ENCODE measurements at places on chromosomes 12 and 14. TPM values are rescaled to one million over a fixed set of nuclear protein-coding genes. Genes with fewer than 3 reads are reported as not detected.

LRP1 gene
- 2.3 TPM for total RNA-seq

MGP gene
- total RNA-seq: not detected

- DNase-seq: no peak
Measured at GRCh38 chr14:88359500-88359899, 26.0 kb upstream of the SPATA7 start.

DNA sequence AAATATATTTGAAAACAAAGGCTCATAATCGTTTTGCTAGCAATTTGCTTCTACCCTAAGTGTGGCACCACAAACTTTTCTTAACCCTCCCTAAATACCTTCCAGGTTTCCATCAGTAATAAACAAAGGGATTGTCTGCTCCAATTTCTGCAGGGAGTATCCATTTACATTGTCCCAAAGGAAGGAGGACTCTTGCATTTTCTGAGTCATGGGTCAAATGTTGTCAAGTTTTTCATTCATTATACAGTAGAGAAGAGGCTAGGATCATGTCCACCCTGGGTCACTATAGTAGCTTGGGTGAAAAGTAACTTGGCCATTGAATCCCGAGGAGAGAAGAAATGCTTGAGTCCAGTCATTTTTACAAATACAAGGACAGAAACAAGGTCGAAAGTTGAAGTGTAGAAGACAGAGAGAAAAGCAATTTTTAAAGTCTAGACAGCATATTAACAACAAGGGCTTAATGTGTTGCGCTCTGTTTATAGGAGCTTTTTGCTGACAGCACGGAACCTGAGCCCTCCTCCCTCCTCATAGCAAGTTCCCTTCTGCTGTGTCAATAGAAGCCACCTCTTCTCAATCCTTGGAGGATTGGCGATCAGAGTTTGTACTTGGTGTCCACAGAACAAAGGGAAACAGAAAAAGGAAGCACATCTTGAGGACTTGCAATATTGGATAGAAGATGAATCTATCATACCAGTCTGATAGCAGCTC lies 53.1 kb downstream of the TMEM30B start:
- DNase-seq: no peak

GRCh38 chr12:40216516-40217288 lies 8.1 kb upstream of the LRRK2 start:
- no peak for DNase-seq

DNA sequence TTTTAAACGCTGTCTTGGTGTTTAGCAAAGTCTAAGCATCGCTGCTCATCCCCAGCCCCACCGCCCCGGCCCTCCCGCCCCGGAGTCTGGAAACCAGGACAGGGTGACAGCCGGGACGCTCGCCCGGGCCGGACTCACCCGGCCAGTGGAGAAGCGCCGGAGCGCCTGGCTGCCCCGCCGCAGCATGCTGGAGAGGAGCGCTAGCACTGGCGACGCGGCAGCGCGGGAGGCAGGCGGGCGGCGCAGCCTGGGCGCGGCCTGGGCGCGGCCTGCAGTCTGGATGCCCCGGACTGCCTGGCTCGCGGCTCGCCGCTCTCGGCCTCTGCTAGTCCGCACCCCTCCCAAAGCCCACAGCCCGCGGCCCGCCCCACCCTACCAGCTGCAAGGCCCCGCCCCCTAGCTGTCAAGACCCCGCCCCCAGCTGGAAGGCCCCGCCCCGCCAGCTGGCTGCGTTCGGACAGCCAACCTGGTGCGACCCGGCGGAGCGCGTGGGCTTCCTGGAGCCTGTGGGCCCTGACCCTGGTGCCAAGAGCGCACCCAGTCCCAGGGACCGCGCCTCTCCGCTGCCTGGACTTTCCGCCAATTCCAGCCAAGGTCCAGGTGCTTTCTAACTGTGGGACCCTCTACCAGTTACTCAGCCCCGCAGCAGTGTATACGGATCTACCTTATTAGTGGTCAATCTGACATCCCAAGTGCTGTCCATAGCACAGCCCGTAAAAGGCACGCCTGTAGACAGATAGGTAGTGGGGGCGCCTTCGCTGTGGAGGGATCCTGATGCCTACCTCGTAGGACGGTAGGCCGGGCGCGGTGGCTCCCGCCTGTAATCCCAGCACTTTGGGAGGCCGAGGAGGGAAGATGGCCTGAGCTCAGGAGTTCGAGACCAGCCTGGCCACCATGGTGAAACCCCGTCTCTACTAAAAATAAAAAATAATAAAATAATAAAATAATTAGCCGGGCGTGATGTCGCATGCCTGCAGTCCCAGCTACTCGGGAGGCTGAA lies at the start of gene ALDH1L2:
Gene ALDH1L2, minus strand, starts transcription at position 208 of the 1,000 bp plus-strand sequence. Its CDS starts 22 bp downstream, at position 186.
- no peak for DNase-seq

DNA sequence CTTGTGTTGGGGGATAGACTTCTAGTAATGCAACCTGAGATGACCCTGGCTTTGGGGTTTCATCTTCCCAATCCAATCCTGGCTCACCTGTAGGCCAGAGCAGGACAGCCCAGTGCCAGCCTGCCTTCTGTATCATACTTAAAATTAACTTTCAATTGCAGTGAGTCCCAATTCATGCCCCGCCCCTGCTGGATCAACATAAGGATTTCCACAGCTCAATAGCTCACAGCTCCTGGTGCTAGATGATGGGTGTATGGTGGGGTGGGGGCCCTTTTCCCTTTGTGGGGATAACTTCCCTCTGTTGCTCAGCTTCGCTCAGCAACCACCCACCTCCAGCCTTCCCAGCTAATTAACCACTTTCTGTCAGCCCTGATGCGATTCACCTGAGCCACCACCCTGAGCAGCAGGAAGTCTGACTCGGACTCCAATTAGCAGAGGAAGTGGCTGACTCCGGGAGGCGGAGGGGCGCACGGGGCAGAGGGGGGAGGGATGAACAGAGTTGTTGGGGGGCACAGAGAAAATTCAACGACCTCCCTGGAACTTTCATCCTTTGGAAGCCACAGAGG lies 24.3 kb upstream of the CHGA start:
- no peak for DNase-seq
